Lung (tissue), 17 donors: ENCODE measurements at places on chromosomes 12 and 14. TPM values are rescaled to one million over a fixed set of nuclear protein-coding genes. Genes with fewer than 3 reads are reported as not detected.

DNA sequence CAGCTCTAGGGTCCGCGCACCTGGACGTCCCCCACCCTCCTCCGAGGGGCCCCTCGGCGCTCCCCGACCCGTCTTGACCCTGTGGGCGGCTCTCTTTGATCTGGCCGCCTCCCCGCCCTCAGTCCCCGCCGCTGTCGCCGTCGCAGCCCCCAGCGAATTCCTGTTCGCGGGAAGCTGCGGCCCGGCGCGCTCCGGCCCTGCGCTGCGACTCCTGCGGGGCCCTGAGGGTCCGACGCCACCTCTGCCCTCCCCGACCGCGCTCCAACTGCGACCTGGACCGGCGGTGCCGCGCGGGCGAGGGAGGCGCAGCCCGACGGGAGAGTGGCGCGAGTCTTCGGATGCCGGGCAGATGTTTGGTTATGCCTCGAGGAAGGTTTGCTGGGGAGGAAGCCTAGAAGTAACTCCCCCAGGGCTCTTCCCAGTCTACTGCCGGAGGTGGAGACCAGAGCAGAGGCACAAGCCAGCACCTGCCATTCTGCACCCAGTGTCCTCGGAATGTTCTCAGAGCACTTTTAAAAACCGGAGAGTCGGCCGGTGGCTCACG, 440 bp upstream of the ISM2 start:
- no peak for DNase-seq

DNA sequence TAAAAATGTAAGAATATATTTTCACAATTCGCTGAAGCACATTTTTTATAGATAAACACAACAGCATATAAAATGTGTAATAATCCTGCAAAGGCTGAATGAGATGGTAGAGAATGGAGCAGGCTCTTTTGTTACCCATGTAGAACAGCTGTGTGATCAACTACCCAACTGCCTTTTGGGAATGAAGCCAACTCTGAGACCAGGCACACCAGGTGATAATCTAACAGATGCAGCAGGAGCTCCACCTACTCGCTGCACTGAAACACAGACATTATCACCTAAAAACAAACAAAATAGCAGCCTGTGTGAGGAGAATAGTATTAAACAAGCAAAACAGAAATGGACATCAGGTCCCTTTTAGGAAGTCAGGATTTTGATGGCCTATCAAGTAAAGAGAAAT, 183.3 kb downstream of the CCDC59 start:
- no peak for DNase-seq

DNA sequence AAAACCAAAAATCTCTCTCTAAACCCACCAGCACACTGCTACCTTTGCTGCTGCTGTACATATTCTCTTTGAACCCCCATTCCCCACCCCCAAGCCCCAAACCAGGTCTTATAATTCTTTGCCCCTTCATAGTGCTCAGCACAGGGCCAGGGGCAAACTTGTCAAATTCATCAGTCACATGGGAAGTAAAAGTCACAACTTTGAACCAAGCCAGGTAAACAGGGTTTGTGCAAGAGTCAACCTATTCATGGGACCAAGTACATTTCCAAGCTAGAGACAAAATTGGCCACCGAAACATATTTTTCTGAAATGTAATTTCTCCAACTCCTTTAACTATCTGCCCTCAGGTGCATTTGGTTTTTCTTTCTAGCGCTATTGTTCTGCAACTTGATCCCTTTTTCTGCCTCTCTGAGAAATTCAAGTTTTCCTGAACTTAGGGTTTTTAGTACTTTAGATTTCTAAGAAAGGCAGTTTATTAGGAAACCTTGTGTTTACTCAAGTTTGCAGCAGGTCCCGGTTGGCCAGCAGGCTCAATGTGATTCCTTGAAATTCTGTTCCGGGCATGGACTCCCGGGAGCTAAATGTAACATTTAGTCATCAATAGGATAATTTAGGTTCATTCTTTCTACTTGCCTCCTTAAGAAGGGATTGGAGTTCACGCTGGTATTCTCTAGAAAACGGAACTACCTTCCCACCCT, 230.5 kb downstream of the EFCAB11 start:
- no peak for DNase-seq

The GLTP gene
- 35.5 TPM for total RNA-seq

- no peak for DNase-seq
Observed at GRCh38 chr12:107847430-107847829, 72.9 kb downstream of the ASCL4 start.

The FAM90A1 gene
- total RNA-seq = 0.14 TPM

- peak; percentile 77 for DNase-seq
Observed at GRCh38 chr12:3213188-3213587, 136.0 kb downstream of the TSPAN9 start.

The GNB3 gene
- 3.3 TPM for total RNA-seq

GRCh38 chr14:101772770-101773169, 11.3 kb downstream of the PPP2R5C start:
- DNase-seq = no peak

The CDKN1B gene
- total RNA-seq = 89.4 TPM

GRCh38 chr12:43861840-43862150, 25.9 kb downstream of the TMEM117 start:
- no peak for DNase-seq
